Activated CD4-positive, alpha-beta T cell treated with anti-CD3 and anti-CD28 coated beads for 24 hours (primary cell): ENCODE measurements at places on chromosomes 12 and 14.
A peak's percentile ranks its signal among the peaks of the same experiment; 100 is the strongest.

GRCh38 chr12:3597526-3598210 lies 106.7 kb downstream of the PRMT8 start:
- DNase-seq = no peak

- no peak for DNase-seq
These were observed 11.3 kb downstream of the CLSTN3 start for GRCh38 chr12:7141351-7142005.

DNA sequence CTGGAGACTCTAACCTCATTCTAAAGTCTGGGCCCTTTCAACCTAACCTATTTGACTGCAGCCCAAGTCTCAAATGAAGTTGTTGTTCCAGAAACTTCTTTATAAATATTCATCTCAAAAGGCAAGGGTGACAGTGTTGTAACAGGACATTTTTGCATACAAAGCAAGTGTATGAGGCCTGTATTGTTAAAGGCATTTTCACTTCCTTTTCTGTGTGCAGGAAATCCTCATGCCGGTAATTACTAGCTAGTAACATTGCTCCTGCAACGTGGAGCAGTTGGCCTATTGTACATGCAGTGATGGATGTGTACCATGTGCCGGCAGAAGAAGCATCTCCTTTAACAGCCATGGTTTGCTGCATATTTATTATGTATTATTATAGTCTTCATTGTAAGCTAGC lies 156.5 kb upstream of the RMST start:
- DNase-seq = no peak

DNA sequence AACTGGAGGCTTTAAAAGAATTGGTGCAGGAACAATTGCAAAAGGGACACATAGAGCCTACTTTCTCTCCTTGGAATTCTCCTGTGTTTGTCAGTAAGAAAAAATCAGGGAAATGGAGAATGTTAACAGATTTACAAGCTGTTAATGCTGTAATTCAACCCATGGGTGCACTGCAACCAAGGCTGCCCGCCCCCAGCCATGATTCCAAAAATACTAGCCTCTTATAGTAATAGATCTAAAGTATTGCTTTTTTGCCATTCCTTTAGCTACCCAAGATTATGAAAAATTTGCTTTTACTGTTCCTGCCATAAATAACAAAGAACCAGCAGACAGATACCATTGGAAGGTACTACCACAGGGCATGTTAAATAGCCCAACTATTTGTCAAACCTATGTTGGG lies 15.3 kb upstream of the OR8S1 start:
- no peak for DNase-seq

- DNase-seq = no peak
These were observed 22.4 kb downstream of the BRI3BP start for GRCh38 chr12:125015680-125016310.

DNA sequence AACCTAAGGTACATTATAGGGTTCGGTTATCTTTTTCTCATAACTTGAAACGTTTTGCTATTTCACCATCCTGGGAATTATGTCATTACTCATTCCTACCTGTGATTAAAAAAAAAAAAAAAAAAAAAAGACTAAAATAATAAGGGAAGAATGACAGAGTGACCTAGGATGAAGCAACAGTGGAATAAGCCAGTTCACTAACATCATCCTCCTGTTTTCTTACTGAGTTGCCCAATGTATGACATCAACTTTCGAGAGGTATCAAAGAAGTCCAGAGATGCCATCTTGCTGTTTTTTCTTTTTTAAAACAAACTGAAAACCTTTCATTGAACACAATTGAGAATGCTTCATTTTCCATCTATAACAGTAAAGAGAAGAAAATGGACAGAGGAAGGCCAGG lies 42.8 kb downstream of the AMN start:
- no peak for DNase-seq

- DNase-seq = no peak
These were observed 263 bp upstream of the IFT81 start for GRCh38 chr12:110123919-110124268.

DNA sequence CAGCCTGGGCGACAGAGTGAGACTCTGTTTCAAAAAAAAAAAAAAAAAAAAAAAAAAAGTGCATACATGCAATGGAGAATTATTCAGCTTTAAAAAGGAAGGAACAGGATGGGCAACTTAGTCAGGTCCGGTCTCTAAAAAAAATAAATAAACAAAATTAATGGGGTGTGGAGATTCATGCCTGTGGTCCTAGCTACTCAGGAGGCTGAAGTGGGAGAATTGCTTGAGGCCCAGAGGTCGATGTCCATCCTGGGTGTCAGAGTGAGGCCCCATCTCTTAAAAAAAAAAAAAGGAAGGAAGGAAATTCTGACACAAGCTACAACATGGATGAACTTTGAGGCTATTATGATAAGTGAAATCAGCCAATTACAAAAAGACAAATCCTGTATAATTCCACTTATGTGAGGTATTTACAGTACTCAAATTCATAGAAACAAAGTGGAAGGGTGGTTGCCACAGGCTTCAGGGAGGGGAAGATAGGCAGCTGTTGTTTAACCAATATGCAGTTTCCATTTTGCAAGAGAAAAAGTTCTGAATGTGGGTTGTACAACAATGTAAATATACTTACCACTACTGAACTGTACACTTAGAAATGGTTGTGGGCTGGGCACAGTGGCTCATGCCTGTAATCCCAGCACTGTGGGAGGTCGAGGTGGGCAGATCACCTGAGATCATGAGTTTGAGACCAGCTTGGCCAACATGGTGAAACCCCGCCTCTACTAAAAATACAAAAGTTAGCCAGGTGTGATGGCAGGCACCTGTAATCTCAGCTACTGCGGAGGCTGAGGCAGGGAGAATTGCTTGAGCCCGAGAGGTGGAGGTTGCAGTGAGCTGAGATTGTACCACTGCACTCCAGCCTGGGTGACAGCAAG lies 12.3 kb upstream of the APOF start:
- DNase-seq = no peak

DNA sequence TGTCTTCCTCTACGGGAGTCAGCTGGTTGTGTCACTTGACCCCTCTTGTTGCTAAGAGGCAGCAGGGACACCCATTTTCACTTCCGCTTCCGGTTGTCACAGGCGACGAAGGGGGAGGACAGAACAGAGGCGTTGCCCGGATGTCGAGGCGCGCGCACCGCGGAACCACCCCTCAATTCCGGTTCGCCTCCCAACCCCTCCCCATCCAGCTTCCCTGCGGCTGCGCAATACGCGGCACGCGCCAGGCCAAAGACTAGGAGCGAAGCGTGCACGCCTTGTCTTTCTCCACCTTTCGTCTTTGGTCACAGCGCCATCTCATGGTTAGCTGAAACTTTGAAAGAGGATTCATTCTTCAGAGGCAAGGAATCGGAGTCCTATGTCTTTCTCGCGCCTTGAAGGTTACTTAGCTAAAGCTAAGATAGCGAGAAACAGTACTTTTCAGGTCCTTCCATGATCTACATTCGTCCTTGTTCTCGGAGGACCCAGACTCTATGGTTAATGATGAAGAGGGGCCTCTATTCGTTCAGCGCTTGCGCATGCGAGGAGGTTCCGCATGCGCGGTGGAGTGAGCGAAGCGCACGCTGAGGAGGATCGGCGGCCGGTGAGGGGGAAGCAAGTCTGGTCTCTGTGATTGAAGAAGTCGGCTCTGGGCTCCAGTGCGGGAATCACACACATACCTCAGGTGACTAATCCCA lies at the start of the genes ATP6V1D and EIF2S1:
Gene ATP6V1D (minus strand): TSS at position 30 of the 695 bp plus-strand sequence. CDS start 106 bp downstream, outside the sequence.
Gene EIF2S1 (plus strand): TSS at position 554 of the 695 bp plus-strand sequence. CDS start 4,440 bp downstream, outside the sequence.
- DNase-seq = peak; percentile 96

GRCh38 chr14:53848854-53849253 lies 107.8 kb downstream of the BMP4 start:
- DNase-seq = no peak

DNA sequence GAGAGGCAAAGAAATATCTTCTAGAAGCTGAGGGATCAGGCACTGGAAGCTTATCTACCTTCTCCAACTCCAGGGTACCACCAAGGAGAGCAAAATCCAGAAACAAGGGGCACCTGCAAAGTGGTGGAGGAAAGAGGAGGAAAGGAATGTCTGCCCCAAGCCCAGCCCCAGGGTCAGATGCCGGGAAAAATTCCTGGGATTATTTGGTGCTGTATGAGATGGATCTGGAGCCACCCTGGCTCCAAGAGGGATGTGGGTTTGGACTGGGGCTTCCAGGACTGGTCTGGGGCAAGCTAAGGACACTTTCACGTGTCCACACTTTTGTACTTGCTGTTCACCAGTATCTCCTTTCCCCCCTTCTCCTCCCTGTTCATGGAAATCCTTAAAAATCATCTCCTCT lies 69.8 kb downstream of the DPF3 start:
- no peak for DNase-seq

DNA sequence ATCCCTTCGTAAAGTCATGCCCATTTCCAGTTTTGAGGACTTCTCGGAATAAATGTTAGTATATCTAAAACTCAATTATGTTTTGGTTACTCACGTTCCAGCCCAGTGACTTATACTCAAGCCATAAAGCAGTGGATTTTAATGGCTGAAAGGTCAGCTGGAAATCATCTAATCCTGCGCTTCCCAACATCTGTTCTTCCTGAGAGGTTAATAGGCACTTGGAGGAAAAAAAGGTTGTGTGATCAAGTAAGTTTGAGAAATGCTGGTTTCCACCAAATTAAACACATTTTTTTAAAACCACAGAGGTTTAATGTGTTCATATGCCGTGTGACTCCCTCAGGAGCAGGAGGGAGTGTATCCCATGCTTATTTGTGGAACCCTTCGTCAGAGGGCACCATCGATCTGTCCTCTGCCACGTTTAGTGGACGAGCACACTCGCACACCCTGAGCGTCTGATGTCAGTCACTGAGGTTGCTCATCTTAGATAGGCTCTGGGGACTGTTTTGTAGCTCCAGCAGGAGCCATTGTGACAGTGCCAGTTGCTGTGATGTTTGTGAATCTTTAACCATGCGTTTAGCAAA lies 41.4 kb downstream of the FBXL14 start:
- DNase-seq = no peak

DNA sequence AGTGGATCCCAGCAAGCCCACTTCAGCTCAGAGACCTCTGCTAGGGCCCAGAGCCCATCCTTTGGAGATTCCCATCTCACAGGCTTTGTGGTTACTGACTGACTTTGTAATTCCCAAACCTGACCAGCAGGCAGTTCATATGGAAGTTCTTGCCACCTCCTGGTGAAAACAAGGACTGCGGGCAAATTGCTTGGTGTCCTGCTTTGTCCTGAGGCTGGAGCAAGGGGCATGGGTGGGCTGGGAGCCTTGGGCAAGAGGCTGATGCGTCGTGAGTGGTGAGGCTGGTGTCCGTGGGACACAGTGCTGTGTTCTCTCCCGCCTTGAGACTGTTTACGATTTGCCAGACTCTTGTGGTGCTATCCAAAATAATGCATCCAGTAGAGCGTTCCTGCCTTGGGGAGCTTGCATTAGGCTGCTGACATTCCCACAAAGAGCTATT lies 91.0 kb downstream of the LRRC74A start:
- DNase-seq = no peak

- DNase-seq = peak; percentile 38
These were observed 13.8 kb downstream of the PRPF40B start for GRCh38 chr12:49636979-49637755.

GRCh38 chr12:76103958-76104357 lies 19.5 kb upstream of the NAP1L1 start:
- no peak for DNase-seq

DNA sequence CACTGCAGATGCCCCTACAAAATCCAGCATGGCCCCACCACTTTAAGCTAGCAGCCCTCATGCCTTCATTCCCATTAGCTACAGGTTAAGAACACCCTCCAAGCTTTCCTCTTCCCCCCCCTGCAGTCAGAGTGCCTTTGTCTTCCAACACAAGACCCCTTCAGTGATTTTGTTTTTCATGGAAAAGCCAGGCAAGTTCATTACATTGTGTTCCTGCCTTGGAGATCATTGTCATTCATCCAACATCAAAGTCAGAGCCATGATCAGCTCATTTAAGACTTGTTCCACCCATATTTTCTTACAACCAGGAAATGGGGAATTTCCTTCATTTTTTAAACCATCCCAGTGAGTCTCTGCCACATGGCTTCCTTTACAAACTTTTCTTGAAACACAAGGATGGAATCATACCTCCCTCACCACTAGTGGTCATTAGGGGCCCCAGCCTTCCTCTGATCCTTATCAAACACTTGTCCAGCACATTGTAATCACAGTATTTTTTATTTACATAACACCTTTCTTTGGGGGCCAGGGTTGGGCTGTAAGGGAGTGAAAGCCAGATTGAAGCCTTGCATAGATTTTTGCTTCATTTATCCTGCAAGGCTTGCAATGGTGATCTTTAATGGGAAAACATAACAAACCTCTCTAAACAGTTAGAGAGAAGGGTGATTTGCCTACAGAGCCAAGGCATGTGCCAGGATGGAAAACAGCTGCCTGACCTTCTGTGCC lies 765.3 kb downstream of the MED13L start:
- no peak for DNase-seq

DNA sequence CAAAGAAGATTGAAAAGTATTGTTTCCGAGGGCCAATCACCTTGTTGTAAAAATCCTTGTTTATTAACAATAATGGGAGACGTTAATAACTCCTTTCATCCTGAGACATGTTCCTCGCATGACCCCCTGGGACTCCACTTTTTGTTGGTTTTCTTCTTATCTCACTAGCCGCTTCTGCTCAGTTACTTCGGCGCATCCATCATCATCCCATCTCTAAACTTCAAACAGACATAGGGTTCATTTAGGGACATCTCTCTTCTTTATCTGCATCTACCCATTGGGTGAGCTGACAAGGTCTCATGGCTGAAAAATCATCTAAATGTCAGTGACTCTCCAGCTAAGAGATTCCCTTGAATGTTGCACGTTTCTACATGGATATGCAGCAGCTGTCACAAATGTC lies 252.2 kb downstream of the ANO2 start:
- no peak for DNase-seq

DNA sequence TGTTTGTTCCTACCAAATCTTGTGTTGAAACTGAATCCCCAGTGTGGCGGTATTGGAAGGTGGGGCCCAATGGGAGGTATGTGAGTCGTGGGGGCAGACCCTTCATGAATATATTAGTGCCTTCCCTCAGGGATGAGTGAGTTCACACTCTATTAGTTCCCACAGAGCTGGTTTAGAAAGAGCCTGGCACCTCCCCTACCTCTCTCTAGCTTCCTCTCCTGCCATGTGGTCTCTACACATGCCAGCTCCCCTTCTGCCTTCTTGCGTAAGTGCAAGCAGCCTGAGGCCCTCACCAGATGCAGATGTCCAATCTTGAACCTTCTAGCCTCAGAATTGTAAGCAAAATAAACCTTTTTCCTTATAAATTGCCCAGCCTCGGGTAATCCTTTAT lies 105.8 kb downstream of the SPTSSA start:
- DNase-seq = no peak

DNA sequence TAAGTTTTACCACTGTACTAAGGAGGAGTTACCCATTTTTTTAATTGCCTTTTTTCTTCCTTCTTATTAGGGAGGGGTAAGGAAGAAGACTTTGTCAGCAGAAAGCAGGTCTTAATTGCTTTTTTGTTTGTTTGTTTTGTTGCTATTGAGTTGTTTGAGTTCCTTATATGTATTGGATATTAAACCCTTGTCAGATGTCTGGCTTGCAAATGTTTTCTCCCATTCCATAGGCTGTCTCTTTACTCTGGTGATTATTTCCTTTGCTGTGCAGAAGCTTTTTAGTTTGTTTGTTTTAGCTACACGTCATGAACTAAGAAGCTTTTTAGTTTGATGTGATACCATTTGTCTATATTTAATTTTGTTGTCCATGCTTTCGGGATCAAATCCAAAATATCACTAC lies 13.3 kb downstream of the SPIC start:
- no peak for DNase-seq

- no peak for DNase-seq
These were observed 3.6 kb downstream of the CMA1 start for GRCh38 chr14:24504425-24504950.

- no peak for DNase-seq
These were observed 34.6 kb downstream of the MTHFD1 start for GRCh38 chr14:64422756-64423155.
